Thoracic aorta (tissue), 2 donors: ENCODE measurements at places on chromosomes 6 and 20. TPM values are rescaled to one million over a fixed set of nuclear protein-coding genes. Genes with fewer than 3 reads are reported as not detected.

The NKX2-2 gene
- total RNA-seq: 0.35 TPM

The CD93 gene
- total RNA-seq: 99.2 TPM

DNA sequence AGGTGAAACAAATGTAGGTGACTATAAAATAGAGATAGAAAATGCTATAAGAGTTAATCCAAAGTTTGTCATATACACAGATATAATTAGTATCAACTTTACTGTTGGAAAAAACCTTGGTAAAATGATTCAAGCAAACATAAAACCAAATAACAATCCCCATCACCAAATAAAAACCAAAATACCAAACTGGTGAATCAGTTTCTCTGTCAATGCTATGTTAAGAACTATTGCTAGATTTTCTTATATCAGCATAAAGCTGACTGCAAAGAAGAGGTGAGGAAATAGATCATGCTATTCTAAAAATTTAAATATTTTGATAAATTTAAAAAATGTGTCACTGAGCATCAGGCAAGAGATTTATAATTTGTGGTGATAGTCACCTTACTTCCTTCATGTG, 658.4 kb downstream of the PHF3 start:
- DNase-seq: no peak

DNA sequence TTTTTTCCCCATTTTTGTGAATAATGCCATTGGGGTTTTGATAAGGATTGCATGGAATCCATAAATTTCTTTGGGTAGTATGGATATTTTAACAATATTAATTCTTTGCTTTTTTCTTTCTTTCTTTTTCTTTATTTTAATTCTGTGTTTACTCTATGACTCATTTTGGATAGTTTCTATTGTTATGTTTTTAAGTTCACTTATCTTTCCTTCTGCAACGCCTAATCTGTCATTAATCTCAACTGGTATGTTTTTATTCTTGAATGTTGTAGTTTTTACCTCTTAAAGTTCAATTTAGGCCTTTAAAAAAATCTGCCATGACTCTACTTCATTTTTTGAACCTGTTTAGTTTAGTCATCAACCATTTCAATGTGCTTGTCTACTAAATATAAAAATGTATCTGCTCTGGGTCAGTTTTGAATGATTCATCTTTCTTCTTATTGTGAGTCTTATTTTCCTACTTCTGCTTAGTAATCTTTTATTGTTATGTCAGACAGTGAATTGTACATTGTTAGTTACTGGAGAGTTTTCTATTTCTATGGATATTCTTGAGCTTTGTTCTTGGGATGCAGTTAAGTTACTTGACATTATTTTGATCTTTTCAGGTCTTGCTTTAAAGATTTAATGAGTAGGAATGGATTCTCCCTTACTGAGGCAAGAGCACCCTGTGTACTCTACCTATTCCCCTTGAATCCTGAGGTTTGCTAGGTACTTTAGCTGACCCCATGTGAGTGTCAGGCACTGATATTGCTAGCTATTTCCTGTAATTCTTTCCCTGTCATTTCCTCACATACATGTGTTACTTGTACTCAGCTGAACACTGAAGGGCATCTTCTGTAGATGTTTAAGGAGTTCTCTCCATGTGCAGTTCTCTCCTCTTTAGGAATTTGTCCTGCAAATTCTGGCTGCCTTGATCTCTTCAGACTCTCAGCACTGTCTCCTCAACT, 104.2 kb downstream of the TFAP2B start:
- no peak for DNase-seq
